Placental epithelial cell (primary cell): ENCODE measurements at places on chromosomes 13 and 19. TPM values are rescaled to one million over a fixed set of nuclear protein-coding genes. Genes with fewer than 3 reads are reported as not detected.

C2CD4C gene
- total RNA-seq = under 0.01 TPM in 2 replicates

TMEM59L gene
- total RNA-seq = not detected in 2 replicates

ZSCAN5C gene
- not detected in 2 replicates for total RNA-seq

LRRC8E gene
- 10.6 and 11.8 TPM in 2 replicates for total RNA-seq

FUT2 gene
- under 0.01 TPM in 1 of 2 replicates, not detected in the other for total RNA-seq

EHD2 gene
- 113 and 126 TPM in 2 replicates for total RNA-seq

ADAMTSL5 gene
- total RNA-seq = 40.8 and 55.7 TPM in 2 replicates

ZNF649 gene
- total RNA-seq = 6.4 and 7.1 TPM in 2 replicates

CGB5 gene
- total RNA-seq = 0.39 TPM in 1 of 2 replicates, not detected in the other

RFPL4A gene
- total RNA-seq = not detected in 2 replicates

TMEM255B gene
- total RNA-seq = under 0.01 and 0.65 TPM in 2 replicates

SMIM24 gene
- total RNA-seq = not detected in 2 replicates

RDH8 gene
- total RNA-seq = not detected in 2 replicates

KIR2DL4 gene
- not detected in 2 replicates for total RNA-seq

LIM2 gene
- not detected in 2 replicates for total RNA-seq

CRB3 gene
- 0.39 and 0.65 TPM in 2 replicates for total RNA-seq

ZNF99 gene
- total RNA-seq = 0.11 and 0.39 TPM in 2 replicates

CYP2F1 gene
- total RNA-seq = not detected in 2 replicates

IL12RB1 gene
- not detected in 2 replicates for total RNA-seq
